ENCODE measurements at places on chromosomes 7 and 10.

- DNase-seq: no peak
Measured at GRCh38 chr10:106680061-106680460, 484.4 kb downstream of the SORCS1 start.

GRCh38 chr7:25124465-25125136 lies 459 bp downstream of the CYCS start:
- peak; percentile 65 for DNase-seq

GRCh38 chr7:28036696-28037095 lies 143.9 kb downstream of the JAZF1 start:
- peak; percentile 56 for DNase-seq

- DNase-seq: no peak
Measured at GRCh38 chr10:109959259-109960145, 36.2 kb upstream of the XPNPEP1 start.

- DNase-seq: peak; percentile 96
Measured at GRCh38 chr10:69382382-69383117, 34.2 kb downstream of the TACR2 start.

- no peak for DNase-seq
Measured at GRCh38 chr7:12586271-12586670, 15.8 kb downstream of the SCIN start.

GRCh38 chr10:61138708-61139591 lies 195.0 kb upstream of the RHOBTB1 start:
- DNase-seq: peak; percentile 3

GRCh38 chr7:6453734-6454133 lies 6.0 kb upstream of the DAGLB start:
- DNase-seq: peak; percentile 98

DNA sequence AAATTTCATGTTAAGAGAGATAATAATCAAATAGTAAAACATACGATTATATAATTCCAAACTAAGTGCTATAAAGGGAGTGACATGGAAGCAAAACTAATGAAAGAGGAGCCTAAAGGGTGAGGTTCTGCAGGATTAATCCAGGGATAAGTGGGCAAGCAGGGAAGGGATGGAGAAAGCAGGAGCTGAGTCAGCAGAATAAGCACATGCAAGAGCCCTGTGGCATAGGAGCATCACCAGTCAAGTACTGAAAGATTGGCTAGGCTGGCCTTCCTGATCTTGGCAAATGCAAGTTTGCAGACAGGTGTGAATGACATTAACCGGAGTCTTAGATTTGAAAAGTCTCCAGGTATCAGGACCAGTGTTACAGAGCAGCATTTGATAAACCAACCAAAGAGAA lies 336.4 kb downstream of the ELMO1 start:
- no peak for DNase-seq

DNA sequence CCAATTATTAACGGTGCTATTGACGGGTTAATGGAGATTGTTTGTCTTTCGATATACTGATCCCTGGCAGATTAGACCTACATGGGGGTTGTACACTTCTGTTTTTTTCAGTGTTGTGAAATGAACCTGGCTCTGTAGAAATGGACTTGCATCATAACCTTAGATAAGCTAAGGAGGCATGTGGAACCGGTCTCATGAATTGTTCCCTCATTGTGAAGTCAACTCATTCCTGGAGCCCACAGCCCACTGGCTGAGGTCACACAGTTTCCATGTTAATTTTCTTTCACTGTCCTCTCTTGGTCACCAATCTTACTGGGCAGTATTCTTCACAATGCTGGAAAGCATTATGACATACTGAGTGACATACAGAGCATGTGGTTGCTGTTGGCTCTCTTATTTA lies 202.8 kb downstream of the BMPER start:
- DNase-seq: peak; percentile 67

- DNase-seq: peak; percentile 17
Measured at GRCh38 chr10:100829097-100829870, 83.5 kb upstream of the SLF2 start.

GRCh38 chr10:102827597-102827975 lies 9.6 kb downstream of the CYP17A1 start:
- no peak for DNase-seq

- DNase-seq: peak; percentile 30
Measured at GRCh38 chr10:12221323-12222298, 25.6 kb downstream of the CDC123 start.

GRCh38 chr10:116115036-116115641 lies 157.9 kb downstream of the GFRA1 start:
- DNase-seq: no peak

- no peak for DNase-seq
Measured at GRCh38 chr10:50883629-50884028, 1.8 kb downstream of the A1CF start.

DNA sequence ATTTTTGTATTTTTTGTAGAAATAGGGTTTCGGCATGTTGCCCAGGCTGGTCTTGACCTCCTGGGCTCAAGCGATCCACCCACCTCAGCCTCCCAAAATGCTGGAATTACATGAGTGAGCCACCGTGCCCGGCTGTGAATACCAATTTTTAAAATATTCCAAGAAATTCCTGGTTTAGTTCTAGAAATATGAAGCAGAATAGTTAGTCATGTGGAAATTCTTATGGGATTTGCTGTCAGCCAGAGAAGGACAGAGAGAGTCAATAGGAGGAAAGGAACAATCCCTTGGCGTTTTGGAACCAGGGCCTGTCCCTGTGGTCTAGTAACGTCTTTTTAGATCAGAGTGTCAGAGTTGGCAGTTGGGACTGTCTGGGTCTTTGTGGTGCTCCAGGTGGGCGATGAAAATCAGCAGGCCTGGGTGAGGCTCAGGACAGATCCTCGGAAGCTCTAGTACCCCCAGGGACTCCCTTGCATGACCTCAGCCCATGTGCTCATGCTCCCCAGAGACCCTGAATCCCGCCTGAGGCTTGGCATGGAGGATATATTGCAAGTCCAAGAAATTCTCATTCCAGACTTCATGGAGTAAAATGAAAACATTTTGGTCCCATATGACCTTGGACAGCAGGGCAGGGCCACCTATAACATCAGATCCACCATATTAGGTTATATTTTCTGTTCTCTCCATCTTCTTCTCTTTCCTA lies 7.8 kb downstream of the NODAL start:
- peak; percentile 70 for DNase-seq

DNA sequence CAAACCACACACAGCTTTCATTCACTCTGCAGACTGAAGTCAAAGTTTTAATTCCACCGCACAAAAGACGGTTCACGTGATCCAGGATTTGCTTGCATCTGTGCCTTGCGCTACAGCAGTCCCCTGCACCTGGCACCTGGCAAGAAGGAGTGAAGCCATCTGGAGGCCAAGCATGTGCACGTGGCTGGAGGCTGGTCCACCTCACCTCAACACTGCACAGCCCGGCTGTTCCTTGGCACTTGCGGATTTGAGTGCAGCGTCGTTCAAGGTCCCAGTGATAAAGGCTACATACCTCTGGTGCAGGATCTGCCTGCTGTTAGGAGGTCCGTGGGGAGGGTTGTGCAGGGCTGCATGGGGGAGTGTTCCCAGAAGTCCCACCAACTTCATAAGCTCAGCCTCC lies 248.5 kb upstream of the GRB10 start:
- no peak for DNase-seq

DNA sequence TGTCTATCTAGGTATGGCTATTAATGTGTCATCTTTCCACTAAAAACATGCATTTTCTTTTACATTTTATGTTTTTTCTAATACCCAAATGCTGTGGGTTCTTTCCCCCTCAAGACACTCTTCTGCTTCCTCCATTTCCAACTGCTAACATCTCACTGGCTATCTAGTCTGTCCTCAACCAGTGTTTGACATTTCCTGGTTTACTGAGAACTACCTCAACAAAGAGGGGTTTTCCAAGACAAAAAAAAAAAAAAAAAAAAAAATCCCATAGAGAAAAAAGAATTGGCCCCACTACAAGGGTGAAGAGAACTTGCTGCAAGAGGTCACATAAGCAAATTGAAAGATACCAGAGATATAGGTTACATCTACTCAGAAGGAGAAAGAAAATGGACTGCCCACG lies 359.7 kb downstream of the CRPPA start:
- no peak for DNase-seq

- DNase-seq: peak; percentile 82
Measured at GRCh38 chr10:79904671-79905321, 44.1 kb downstream of the SFTPD start.

GRCh38 chr10:92789067-92789466 lies 59.3 kb upstream of the EXOC6 start:
- no peak for DNase-seq

DNA sequence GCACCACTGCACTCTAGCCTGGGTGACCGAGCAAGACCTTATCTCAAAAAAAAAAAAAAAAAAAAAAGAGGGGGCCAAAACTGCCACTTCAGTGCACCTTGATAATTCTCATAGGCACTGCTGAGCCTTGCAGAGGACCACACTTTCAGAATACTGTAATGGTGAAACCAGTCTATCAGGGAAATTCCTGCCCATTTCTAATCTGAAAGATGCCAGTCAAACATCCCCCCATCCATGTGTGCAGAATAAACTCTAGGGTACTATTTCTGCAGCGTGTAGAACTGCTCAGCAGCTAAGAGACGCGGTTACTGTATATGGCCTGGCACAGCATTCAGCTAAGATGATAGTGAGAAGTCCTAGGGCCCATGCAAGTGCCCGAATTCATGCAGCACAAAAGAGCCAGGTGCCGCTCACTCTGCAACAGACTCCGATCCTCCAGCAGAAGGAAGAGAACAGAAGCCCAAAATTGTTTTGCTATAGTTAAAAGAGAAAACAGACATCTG lies 286.8 kb upstream of the KLF14 start:
- DNase-seq: no peak

GRCh38 chr7:140192620-140193019 lies 15.8 kb upstream of the KDM7A start:
- DNase-seq: no peak

DNA sequence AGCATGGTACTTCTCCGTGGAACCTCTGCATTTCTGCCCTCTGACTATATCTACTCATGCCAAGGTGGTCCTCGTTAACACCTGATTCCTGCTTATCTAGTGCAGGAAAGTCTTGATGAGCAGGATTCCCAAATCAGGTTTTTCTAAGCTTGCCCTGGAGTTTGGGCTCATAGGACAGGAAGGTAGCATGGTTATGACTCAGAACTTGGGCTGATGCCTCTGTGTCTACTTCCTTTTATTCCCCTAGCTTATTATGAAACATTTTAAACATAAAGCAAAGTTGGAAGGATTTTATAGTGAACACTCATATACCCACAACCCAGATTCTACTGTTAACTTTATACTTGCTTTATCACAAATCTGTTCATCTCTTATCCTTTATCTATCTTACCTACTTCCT lies 5.6 kb downstream of the SUFU start:
- peak; percentile 84 for DNase-seq

DNA sequence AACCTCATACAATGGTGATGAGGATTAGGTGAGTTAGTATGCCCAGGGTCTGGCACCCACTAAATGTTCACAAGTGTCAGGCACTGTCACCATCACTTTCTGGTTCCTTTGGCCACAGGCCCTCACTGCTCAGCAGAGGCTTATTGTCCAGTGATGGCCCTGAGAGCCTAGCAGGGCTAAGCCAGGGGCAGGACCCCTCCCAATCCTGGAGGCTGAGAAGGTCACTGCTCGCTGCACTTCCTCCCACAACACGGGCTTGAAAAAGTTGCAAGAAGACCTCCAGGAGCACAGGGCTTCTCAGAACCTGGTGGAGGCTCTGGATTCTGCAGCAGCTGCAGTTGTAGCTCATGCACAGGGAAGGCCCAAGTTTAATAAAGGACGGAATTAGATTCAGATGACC lies 48.1 kb downstream of the DRGX start:
- DNase-seq: no peak

DNA sequence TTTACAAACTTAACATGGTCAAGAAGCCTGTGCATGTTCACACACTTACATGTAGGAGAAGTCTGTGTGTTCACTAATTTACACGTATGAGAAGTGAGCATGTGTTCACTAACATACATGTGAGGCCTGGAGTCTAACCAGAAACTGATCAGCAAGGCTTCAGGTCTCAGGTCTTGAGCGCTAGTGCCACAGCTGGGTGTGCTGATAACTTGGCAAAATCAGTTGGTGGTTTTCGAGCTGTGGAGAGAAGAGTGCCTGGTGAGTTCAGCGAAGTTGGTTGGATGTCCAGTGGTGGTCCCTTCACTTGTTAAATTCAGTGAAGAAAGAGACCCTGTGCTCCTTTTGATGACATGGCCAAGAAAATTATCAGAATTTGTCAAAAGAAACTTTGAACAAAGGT lies 98.7 kb downstream of the CELF2 start:
- no peak for DNase-seq

DNA sequence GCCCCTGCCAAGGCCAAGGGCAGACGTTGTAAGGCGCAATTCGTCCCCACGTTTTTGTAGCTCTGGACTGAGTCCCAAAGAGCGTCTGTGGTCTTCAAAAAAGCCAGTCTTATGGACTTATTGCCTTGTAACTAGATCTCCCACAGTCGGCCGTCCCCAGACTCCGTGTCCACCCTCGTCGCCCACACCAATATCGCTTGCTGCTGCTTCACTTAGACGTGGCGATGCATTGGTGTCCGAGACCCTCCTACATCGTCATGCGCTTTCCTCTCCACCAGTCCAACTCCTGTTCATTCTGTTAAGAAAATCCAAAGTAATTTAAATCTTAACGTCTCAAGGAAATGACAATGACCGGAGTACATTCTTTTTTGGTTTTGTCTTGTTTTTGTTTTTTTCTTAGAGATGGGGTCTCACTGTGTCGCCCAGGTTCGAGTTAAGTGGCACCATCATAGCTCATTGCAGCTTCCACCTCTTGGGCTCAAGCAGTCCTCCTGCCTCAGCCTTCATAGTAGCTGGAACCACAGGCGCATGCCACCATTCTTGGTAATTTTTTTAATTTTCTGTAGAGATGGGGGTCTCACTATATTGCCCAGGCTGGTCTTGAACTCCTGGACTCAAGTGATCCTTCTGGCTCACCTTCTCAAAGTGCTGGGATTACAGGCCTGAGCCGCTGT lies 851 bp downstream of the KIFBP start:
- peak; percentile 61 for DNase-seq

DNA sequence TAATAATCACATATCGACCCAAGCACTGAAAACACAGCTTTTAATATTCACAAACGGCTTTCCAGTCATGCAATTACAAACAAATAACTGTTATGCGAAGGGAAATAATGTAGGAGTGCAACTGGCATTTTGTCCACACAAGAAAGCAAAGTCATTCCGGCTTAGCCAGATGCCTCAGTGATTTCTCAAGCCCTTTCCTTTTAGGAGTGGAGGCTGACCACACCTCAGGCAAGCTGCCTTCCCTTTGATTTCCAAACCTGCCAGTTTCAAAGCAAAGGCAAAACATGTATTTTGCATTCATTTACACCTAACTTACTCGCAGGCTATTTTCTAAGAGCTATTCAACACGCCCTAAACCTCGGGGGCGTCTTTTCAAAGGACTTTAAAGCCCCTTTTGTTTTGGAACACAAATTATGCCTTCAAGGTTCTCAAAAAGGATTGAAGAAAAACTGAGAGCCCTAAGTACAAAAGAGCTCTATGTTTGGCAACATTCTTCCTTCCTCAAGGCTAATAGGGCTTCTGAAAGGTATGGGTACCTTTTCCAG lies 109.6 kb downstream of the CPXM2 start:
- no peak for DNase-seq

- DNase-seq: no peak
Measured at GRCh38 chr7:131786204-131786603, 229.8 kb upstream of the PODXL start.
